Nucleus accumbens (tissue), 56 donors: ENCODE measurements at places on chromosomes 11 and 22.

DNA sequence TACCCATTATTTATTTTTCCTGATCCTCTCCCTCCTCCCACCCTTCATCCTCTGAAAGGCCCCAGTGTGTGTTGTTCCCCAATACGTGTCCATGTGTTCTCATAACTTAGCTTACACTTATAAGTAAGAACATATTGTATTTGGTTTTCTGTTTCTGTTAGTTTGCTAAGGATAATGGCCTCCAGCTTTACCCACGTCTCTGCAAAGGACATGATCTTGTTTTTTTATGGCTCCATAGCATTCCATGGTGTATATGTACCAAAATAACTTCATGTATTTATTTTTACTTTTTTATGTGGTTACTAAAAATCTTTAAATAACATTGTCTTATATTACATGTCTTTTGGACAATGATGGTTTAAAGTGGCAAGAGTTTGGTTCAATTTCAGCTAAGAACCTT is 15.2 kb downstream of the PDGFD start:
- no peak for DNase-seq

GRCh38 chr11:112377946-112378345 is 117.3 kb upstream of the PLET1 start:
- DNase-seq, result no peak

GRCh38 chr11:18492888-18493287 is 33.9 kb downstream of the TSG101 start:
- DNase-seq, result no peak

DNA sequence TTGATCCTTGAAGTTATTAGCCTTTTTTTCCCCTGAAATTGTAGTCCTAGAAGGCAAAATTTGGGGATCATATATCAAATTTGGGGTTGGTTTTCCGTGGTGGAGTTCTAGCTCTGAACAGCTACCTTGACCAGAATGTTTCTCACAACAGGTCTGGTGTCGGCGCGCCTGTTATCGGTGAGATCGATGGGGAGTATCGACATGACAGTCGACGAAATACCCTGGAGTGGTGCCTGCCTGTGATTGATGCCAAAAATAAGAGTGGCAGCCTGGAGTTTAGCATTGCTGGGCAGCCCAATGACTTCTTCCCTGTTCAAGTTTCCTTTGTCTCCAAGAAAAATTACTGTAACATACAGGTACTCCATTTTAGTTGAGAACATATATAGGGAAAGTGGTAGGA is 9.9 kb upstream of the PHLDB1 start:
- no peak for DNase-seq

GRCh38 chr11:13310443-13310842 is 32.9 kb downstream of the BMAL1 start:
- DNase-seq, result no peak

GRCh38 chr11:119589001-119589400 is 140.0 kb downstream of the NECTIN1 start:
- DNase-seq, result peak; percentile 49

GRCh38 chr22:46052331-46052771 is 75.4 kb upstream of the WNT7B start:
- no peak for DNase-seq

- no peak for DNase-seq
Observed at GRCh38 chr11:65639623-65640482, 2.0 kb downstream of the SIPA1 start.

DNA sequence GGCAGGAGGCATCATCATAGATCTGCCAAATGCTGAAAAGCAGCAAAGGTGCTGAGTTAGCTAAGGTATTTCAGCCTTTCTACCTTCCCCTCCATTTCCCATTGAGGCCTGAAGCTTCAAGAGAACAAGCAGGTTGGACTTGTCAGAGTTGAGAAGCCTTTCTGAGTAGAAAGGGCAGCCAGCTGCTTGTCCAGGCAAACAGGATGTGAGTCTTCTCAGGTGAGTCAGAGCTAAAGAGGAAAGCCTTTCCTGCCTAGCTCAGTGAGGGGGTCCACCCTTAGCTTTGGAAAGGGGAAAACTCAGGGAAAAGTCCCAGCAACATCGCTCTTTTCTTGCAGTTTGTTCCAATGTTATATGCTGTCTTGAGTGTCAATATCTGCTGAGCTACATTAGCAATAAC is 13.2 kb upstream of the MPZL2 start:
- DNase-seq, result no peak

GRCh38 chr11:93492464-93493251 is 50.5 kb downstream of the SMCO4 start:
- no peak for DNase-seq

DNA sequence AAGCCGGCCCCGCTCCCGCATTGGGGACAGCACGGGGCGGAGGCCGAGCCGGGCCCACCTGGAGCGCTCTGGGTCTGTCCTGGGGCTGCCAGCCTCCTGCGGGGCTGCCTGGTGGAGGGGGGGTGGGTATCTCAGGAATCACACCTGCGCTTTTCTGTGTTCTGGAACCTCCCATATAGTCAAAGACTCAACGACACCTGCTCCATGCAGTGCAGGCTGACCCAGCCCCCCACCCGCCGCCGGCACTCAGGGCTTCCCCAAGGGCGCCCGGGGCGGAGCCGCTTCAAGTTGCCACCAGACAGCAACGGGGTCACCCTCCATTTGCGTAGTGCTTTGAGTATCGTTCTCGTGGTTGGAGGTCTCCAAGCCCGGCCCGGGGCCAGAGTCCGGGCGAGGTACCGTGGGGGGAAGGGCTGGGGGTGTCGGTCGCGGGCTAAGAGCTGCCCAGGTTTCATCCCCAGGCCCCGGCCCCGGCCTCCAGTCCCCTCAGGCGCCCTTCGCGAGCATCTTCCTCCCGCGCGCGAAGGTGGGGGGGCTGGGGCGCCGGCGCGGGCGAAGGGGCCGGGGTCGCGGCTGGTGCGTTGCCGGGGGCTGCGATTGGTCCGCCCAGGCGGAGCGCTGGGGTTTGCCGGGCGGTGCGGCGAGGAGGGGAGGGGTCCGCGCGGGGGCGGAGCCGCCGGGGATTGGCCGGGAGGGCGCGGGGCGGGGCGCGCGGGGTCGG is 6.6 kb downstream of the TSPAN4 start:
- DNase-seq, result peak; percentile 26

GRCh38 chr22:35103761-35104160 is 37.8 kb downstream of the ISX start:
- DNase-seq, result no peak

GRCh38 chr22:37547251-37547741 is 13.0 kb upstream of the CDC42EP1 start:
- no peak for DNase-seq

DNA sequence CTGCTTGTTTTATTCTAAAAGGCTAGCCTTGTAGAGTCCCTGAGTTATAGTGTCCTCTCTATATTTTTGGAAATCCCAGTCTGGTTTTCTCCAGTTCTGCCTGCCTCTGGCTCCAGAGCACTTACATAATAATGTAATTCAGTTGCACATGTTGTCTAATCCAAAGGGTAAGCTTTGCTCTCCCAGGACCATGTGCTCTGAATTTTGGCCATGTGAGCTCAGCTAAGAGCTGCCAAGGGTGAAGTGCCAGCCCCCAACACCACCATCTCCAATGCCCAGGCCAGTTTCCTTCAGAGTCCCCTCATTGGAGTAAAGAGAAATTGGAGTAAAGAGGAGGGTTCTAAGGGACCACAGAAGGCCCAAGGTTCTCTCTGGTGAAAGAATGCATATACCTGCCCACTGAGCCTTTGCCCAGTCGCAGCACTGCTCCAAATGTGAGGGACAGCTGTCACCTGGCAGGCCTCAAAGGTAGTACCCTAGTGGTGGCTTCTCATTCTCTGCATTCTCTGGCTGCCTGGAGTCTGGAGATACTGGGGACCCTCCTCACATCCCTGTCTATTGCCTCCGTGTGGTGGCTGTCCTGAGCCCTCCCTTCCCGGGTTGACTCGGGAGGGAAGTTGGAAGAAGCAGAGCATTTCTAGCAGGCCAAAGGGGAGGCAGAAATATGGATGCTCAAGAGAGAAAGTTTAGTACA is 4.9 kb downstream of the CRY2 start:
- peak; percentile 31 for DNase-seq

DNA sequence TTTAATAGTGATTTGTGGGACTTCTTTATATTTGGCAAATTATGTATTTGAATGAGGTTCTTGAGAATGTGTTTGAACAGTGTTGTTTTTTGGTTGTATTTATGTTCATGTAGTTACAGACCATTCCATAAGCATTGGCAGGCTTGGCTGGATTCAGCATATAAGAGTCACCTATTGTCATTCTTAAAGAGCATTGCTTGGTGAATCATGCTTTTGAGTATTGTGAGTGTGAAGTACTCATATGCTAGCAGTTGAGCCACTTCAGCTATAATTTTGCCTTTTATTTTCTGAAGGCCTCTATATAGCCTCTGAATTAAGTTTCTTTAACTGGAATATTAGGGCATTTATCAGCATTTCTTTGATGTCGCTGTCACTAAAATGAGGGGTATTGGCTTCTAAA is 110.0 kb upstream of the GAL start:
- no peak for DNase-seq

GRCh38 chr11:117483372-117483771 is 155.7 kb downstream of the CEP164 start:
- no peak for DNase-seq

DNA sequence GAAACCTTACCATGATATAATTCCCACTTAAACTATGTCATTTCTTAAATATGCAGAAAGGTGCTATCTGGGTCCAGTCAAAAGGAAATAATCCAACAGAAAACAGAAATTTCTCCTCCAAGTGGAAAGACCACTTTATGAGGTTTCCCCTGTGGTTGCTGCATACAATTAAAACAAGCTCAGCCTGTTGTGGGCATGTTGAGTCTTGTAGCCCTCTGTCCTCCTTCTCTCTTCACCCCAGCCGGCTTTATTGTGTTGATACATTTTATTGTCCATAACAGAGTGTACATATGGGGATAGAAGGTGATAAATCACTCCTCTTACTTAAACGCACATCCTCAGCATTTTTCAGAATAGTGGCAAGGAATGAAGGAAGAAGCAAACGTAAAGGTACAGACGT is 126.0 kb upstream of the MTNR1B start:
- no peak for DNase-seq

GRCh38 chr11:61602775-61603569 is 22.1 kb upstream of the SYT7 start:
- DNase-seq, result peak; percentile 36

GRCh38 chr11:25536289-25536688 is 795.6 kb upstream of the ANO3 start:
- DNase-seq, result no peak

DNA sequence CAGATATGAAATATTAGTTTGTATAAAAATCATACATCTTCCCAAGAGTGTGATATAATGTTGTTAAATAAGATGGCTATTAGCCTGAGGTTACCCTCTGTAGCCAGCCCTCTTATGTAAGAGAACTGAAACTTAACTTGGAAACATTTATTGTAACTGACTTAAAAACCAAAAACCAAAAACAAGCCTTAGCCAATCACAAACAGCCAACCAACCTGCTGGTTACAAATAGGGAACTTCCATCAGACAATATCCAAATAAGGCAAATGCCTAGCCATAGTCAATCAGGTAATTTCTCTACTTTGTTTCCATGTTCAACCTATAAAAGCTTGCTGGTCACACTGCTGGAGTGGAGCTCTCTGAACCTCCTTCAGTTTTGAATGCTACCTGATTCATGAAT is 14.1 kb downstream of the KBTBD3 start:
- DNase-seq, result no peak

DNA sequence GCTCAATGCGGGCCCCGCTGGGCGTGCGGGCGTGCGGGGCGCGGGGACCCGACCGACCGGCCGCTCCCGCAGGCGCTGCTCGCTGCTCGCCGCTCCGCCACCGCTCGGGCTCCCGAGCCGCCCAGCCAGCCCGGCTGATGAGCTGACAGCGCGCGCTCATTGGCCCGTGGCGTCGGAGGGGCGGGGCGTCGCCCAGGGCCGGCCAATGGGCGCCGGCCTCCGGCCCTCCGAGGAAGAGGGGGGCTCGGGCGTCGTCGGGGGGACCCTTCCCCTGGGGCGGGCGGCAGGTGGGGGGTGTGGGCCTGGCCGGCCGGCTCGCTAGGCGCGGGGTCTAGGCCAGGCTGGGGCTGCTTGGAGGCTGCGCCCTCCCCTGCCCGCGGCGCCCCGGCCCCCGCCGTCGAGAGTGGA is at the start of gene SCUBE1:
Gene SCUBE1, minus strand, starts transcription at position 111 of the 408 bp plus-strand sequence. CDS start 111 bp downstream, outside the sequence.
- DNase-seq, result no peak

DNA sequence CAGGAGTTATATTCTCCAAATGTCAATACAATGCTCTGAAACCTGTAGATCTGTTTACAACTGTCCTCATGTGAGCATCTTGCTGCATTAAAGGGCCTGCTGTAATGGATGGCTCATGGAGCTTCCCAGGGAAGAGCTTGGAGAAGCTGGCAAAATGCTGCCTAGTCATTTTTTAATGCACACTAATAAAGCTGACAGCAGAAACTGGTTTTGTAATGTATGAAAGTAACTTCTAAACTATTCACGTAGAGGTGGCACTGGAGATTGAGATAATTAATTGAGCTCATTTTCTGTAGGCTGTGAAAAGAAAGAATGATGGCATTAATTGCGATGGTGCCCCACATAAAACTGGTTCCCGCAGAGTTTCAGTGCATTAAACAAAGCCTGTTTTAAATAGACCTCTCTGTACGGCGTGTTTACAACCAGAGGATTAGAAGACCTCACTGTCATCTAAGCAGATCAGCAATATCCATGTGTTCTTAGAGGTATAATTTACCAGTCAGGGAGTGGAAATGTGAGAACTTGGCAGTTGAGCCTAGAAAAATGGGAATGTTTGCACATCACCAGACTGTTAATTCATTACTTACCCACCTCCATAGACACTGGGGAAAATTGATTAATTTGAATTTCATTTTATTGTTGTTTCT is 16.0 kb downstream of the POLA2 start:
- DNase-seq, result no peak

DNA sequence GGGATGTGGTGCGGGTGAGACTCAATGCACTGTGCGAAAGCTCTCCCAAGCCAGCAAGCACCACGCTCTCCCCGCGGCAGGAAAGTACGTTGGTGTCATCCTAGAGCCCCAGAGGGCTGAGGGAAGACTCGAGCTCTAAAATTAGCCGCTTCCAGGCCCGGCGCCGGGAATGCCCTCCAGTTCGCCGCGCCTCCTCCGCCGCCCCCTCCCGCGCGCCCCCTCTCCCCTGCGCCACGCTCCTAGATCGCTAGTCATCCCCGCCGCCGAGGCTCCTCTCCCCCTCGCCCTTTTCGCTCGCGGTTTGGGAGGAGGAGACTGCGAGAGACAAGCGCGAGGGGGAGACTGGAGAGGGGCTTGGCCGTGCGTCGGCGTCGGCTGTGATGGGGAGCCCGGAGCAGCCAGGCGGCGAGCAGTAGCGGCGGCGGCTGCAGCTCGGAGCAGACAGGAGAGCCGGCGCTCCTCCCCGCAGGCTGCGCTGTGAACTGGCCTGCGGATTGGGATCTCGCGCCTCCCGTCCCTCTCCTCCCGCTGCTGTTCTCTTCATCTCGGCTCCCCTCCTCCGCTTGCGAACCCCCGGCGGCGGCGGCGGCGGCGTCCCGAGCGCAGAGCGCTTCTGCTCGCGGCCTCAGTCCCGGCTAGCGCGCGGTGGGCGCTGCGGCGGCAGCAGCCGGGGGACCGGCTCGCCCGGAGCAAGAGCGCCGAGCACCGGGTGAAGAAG is at the start of gene FAT3:
Gene FAT3, plus strand, starts transcription at position 412 of the 718 bp plus-strand sequence. CDS start 127,295 bp downstream, outside the sequence.
- DNase-seq, result peak; percentile 36
